Kidney (tissue), 22 donors: ENCODE measurements at places on chromosomes 7 and 10.
A peak's percentile ranks its signal among the peaks of the same experiment; 100 is the strongest.

- DNase-seq, result no peak
These were observed 26.1 kb upstream of the TRUB1 start for GRCh38 chr10:114911801-114912469.

- DNase-seq, result no peak
These were observed 181.2 kb downstream of the BBS9 start for GRCh38 chr7:33310546-33310945.

GRCh38 chr7:20374399-20374798 is 43.7 kb downstream of the ITGB8 start:
- DNase-seq, result no peak

GRCh38 chr7:139771001-139771956 is 6.5 kb downstream of the HIPK2 start:
- DNase-seq, result no peak

- no peak for DNase-seq
These were observed 65.2 kb upstream of the FAM133B start for GRCh38 chr7:92655346-92655884.

- DNase-seq, result peak; percentile 31
These were observed 213.8 kb downstream of the DNAJB6 start for GRCh38 chr7:157550300-157551275.
